ENCODE measurements at places on chromosomes 4 and X. TPM values are rescaled to one million over a fixed set of nuclear protein-coding genes. Genes with fewer than 3 reads are reported as not detected.

Gene ATP7A
- total RNA-seq, result 7.3 TPM

Gene UGT8
- 8.3 TPM for total RNA-seq

Gene SCLT1
- 9.9 TPM for total RNA-seq

Gene USP17L5
- not detected for total RNA-seq

Gene SAGE1
- not detected for total RNA-seq

DNA sequence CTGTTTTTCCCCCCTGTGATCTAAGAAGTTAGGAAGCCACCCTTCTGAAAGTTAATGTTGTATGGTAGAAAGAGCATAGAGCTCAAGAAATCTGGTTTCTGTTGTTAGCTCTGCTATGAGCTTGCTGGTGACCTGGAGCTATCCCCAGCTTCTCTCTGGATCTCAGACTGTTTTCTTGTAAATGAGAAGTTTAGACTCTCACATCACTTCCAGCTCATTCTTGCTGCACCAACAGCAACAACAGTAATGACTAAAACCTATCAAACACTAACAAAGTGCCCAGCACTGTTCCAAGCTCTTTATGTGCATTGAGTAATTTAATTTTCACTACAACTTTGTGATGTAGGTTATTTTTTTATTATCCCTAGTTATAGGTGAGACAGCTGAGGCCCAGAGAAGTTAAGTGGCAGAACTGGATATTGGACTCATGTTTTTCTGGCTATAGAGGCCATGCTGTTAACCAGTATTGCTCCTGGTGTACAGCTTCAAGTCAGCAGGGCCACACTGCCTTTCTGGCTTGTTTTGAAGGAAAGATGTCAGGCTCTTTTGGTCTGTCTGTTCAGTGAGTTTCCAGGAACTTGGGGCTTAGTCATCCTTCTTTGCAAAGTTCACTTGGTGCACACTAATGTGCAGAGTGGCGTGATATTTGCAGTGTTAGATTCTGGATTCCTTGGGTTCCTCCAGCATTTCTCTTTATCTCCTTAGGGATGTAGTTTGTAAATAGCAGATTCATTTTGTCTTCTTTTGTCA, 27.8 kb upstream of the TMEM164 start:
- DNase-seq, result no peak

- DNase-seq, result no peak
These were observed 21.2 kb upstream of the USP9X start for GRCh38 chrX:41064018-41064417.

DNA sequence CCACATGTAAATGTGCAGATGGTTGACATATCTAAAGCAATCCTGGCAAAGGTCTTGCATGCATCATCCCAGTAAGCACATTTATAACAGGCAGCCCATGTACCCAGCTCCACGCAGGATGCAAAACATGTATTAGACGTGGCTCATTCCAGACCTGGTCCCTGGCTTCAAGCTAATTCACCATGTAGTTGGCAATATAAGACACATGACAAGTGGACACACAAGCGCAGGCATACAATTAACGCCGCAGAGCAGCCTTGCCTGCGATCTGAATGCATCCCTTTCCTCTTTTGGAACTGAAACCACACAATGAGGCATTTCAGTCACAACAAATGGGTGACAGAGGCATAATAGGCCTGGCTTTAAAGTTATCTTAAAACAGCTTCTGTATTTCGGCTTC, 114.5 kb upstream of the TRIM2 start:
- DNase-seq, result no peak

DNA sequence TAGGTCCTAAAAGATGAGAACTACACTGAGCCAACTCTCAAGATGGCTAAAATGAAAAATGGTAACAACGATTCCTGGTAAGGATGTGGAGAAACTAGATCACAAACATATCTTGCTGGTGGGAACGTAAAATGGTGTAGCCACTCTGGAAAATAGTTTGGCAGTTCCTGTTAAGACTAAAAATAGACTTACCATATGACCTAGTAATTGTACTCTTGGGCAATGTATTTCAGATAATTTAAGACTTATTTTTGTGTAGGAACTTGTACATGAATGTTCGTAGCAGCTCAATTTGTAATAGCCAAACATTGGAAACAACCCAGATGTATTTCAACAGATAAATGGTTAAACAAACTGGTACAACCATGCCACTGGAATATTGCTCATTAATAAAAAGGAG, 106.2 kb downstream of the HDAC8 start:
- no peak for DNase-seq

GRCh38 chrX:19975845-19976244, 15.0 kb downstream of the BCLAF3 start:
- no peak for DNase-seq
